Right cardiac atrium (tissue), 5 donors: ENCODE measurements at places on chromosomes 11 and 22. TPM values are rescaled to one million over a fixed set of nuclear protein-coding genes. Genes with fewer than 3 reads are reported as not detected.

DNA sequence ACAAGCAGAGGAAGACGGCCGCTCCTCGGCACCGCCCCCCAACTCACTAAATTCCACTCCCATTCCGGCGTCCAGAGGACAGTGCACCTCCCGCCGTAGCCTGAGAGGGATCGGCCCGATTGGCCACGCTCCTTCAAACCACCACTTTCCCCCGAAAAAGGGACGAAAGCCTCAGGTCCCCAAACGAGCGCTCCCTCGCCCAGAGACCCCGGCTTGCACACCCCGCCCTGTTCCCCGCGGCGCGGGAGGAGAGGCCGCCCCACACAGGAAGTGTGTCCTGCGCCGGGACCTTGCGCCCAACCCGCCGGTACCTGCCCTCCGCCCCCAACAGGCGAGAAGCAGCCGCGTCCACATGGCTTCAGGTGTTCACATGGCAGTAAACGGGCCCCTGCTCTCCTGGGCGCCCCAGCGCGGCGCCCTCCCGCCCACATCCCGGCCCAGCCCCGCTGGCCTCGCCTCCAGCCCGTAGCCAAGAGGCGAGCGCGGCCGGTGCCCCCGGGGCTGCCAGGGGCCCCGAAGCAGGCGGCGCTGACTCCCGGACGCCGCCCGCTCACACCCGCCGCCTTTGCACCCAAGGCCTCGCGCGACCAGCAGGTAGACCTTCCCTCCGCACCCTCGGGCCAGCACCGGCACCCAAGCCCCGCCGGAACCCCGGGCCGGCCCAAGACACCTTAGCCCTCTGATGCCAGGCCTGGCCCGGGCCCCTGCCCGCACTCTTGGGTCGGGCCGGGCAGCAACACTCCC lies 849 bp downstream of the TCF20 start:
- peak; percentile 37 for DNase-seq

DNA sequence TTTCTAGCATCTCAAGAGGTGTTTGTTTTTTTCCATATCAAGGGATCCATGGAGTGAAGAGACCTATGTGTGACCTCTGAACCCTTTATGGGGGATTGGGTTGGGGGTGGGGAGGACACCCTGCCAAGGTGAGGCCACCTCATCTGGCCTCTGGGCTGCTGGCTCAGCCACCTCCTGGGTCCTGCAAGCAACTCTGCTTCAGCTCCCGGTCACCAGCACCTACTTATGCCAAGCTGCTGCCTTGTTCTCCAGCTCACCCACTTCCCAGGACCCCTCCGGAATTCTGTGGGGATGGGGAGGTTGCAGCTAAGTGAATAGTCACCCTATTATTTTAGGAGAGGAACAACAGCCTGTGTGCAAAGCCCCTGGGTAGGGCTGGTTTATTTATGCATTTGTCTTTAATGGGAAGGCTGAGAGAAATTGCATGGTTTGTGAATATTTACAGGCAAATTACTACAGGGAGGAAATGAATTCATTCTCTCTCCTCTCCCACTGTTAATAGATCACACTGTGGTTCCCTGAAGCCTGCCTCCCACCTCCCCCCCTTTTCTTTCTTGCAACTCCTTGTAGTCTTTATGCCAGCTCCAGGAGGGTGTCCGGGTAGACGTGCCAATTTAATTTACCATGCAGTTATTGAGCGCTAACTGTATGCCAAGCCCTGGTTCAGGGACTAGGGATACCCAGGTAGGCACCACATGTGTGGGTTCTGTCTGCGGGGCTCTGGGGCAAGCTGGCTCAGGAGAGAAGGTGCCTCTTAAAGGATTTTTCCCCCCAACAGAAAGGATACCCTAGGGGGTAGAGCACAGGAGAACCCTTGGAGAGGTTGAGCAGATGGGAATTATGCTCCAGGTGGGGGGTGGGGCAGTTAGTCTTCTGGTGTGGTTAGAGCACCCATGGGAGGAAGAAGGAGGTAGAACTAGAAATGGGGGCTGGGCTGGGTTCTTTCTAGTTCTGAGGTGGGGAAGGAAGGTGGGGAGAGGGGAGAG lies 50.7 kb downstream of the TSPAN18 start:
- DNase-seq, result no peak

DNA sequence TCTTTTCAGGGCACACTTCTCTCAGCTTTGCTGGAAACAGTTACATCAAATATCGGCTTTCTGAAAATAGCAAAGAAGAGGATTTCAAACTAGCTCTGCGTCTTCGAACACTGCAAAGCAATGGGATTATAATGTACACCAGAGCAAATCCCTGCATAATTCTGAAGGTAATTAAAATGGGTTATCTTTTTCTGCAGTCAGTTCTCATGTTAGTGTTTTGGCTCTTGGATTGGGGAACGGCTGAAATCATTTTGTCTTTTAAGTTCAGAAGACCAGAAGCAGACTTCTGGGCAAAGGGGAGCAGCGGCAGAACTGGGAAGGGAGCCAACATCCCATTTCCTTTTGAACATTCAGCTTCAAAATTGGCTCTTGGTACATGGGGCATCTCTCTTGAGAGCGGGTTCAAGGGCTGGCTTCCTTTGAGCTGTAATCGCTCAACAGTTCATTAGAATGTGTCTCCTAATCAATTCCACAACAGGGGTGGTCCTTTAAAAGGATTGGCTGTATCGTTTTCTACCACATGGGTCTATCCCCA lies 110.2 kb upstream of the MTNR1B start:
- no peak for DNase-seq

GRCh38 chr11:104529906-104530305 lies 366.0 kb upstream of the PDGFD start:
- DNase-seq, result no peak

- DNase-seq, result no peak
Observed at GRCh38 chr11:31499576-31500178, 9.7 kb downstream of the IMMP1L start.

DNA sequence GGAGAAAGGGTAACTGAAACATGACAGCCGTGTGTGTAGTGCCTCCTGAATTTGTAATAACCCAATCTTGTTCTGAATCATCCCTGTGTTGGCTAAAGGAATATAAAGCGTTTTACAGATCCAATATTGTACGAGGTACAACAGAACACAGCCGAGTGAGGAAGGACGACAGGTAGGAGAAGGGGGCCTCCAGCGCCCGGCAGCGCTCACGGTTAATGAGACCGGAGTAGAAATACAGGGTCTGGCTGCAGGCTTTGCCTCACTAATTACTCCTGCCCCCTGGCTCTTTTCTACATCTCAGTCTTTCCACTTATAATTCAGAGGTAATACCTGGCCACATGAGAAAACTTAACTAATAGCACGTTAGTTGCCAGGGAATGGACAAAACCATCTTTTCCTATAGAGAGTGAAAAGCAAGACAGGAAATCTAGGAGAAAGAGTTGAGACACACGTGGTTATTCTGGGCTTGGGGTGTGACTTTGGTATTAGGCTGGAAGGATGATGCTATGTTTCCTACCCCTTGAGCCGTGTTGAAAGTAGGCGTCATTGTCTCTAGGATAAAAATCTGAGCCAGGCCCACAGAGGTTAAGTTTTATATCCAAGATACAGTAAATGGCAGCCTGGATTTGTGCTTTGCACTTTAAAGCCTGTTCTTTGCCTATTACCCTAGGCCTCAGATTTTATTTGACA lies 54.1 kb downstream of the GRIK4 start:
- DNase-seq, result no peak

DNA sequence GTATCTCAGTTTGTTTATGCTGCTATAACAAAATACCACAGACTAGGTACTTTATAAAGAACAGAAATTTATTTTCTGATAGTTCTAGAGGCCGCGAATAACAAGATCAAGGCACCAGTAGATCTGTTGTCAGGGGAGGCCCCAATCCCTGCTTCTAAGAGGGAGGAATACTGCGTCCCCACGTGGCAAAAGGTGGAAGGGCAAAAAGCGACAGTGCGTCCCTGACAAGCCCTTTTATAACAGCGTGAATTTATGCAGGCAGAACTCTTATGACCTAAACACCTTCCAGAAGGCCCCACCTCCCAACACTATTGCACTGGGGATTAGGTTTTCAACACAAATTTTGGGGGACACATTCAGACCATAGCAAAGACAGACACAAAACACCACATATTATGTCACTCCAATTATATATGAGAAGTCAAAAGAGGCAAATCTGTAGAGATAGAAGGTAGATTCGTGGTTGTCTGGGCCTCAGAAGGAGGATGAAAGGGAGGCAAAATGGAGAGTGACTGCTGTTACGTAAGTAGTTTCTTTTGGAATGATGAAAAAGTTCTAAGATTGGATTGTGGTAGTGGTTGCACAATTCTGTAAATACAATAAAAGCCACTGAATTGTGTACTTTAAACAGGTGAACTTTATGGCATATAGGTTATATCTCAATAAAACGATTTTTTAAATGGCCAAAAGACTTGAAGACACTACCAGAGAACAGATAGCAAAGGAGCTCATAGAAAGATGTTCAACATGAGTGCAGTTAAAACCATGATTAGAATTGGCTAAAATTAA lies 30.1 kb upstream of the TNRC6B start:
- DNase-seq, result no peak

DNA sequence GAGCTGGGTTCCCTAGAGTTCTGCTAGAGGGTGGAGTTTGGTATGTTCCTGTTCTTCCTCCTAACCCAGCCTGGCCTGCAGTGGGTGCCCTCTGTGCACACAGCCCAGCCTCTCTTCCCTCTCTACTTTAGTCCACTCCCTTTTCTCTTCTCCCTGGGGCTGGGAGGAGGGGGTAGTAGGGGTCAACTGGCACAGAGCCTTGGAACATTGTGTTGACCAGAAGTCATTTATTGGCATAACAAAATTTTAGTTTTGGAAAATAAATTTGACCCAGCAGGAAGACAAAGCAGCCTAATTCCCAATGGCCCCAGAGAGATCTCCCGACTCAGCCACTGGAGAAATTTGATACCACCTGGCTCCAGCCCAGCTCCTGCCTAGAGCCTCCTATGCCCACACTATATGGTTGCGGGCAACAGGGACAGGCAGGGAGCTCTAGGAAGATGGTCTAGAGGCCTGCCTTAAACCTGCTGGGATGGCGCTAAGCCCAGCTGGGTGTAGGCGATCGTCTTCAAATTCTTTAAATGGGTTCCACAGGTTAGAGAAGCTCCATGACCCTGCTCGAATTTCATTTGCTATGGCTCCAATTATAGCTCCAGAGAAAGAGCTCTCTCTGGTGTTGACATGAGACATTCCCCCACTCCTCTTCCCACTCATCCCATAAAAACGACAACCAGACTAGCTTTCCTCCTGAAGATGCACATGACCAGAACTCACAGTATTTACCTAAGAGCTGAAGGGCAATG lies 9.9 kb downstream of the PCSK7 start:
- DNase-seq, result peak; percentile 88

DNA sequence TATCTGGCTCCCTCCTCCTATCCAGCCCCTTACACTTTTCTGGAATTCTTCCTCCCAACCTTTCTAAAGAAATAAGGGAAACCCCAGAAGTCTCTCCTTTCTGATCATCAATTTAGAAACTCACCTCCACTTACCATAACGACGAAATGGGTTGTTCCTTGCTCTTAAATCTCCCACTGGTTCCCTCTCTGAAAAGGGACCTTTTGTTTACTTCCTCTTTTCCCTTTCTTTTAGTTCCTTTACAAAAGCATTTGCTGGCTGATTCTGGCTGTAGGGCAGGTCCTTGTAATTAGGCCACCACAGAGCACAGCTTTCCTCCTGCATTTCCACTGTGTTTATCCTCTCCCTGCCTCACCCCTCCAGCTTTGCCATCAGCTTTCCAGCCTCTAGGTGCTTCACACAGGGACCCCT lies 12.0 kb downstream of the JAML start:
- DNase-seq, result no peak

DNA sequence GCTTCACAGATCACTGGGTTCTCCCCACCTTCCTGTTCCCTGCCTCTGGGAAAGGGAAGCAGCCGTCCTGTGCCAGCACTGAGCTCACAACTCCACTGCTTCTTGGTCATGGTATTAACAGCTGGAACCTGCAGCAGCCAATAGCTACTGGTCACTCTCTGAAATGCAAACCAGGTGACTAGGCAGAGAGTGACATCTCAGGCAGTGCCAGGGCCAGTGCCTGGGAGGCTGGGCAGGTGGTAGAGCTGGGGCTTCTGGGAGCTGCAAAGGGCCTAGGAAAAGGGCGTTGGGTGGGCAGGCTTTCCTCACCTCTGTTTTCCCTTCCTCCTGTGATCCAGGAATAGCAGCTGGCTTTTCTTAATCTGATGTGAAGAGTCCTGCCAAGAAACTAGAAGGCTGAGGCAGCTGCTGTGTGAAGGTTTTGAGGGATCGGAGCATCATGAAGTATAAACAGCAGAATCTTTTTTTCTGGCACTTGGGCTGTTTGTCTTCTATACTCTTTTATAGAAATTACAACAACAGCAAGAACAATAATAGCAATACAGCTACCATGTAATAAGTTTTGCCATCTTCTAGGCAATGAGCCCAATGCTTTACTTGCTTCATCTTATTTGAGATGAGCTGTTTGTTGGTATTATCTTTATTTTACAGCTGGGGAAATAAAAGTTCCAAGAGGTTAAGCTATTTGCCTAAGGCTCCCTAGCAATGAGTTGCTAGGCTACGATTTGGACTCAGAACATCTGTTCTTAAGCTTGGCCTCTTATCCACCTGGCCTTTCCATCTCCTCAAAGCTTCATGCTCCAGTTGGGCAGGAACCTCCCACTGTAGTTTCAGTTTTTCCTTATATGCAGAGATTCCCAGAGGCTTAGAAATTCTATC lies 22.0 kb upstream of the CD44 start:
- DNase-seq, result no peak

- DNase-seq, result no peak
Observed at GRCh38 chr11:121268581-121268980, 24.0 kb upstream of the SC5D start.

- no peak for DNase-seq
Observed at GRCh38 chr22:49197505-49197904, 630.2 kb downstream of the BRD1 start.

DNA sequence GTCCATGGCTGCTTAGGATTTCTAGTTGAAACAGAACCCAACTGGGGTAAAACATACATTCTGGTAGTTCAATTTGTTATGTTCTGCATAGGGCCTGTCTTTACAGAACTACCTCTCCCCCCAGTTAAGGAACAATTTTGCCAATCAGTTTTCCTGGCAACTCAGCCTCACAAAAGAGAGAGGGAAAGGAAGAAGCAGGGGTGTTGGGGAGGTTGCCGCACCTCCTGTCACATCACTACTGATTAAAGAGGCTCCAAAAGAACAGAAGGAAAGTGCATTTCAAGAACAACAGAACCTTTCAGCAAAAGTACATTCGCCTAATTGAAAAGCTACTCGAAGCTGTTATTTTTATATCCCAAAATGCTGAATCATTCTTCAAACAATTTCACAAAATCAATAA lies 217.6 kb downstream of the CADM1 start:
- no peak for DNase-seq

GRCh38 chr11:110968348-110969062 lies 256.3 kb upstream of the ARHGAP20 start:
- no peak for DNase-seq

NXPE4 gene
- total RNA-seq, result not detected

CAPN5 gene
- total RNA-seq, result 4.6 TPM

PTPRCAP gene
- total RNA-seq, result 1.5 TPM

SEC14L6 gene
- total RNA-seq, result 0.17 TPM

MMP12 gene
- total RNA-seq, result not detected

SCGB1A1 gene
- not detected for total RNA-seq

SLC7A4 gene
- 0.48 TPM for total RNA-seq

OR4D5 gene
- 0.20 TPM for total RNA-seq

OR51E2 gene
- not detected for total RNA-seq

CRYBA4 gene
- not detected for total RNA-seq
